DMS79 (cell line): ENCODE measurements at places on chromosomes 1 and 21.

- no peak for DNase-seq
Measured at GRCh38 chr1:238281418-238281817, 390.7 kb upstream of the ZP4 start.

DNA sequence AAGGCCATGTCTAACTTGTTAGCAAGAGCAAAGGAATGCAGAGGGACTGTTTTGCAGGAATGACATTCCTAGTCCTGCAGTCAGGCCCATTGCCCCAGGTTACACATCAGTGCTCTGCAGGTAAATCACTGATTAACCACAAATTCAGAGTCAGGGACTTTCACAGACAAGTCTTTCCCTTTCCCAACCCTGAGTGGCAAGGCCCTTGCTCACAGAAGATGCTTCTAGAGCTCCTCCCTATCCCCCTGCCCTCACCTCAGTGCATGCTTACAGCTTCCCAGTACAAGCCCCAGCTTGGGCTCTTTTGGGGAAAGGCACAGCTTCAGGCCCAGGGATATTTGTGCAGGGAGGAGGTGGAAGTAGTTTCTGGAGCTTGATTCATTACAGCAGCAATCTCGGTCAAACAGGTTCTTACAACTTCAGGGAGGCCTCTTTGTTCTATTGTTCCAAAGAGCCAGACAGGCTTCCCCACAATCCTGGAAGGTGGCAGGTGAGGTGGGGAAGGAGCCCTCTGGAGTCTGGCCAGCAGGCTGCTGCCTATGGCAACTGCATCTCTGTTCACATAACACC is 53.9 kb downstream of the CASQ2 start:
- peak; percentile 86 for DNase-seq

DNA sequence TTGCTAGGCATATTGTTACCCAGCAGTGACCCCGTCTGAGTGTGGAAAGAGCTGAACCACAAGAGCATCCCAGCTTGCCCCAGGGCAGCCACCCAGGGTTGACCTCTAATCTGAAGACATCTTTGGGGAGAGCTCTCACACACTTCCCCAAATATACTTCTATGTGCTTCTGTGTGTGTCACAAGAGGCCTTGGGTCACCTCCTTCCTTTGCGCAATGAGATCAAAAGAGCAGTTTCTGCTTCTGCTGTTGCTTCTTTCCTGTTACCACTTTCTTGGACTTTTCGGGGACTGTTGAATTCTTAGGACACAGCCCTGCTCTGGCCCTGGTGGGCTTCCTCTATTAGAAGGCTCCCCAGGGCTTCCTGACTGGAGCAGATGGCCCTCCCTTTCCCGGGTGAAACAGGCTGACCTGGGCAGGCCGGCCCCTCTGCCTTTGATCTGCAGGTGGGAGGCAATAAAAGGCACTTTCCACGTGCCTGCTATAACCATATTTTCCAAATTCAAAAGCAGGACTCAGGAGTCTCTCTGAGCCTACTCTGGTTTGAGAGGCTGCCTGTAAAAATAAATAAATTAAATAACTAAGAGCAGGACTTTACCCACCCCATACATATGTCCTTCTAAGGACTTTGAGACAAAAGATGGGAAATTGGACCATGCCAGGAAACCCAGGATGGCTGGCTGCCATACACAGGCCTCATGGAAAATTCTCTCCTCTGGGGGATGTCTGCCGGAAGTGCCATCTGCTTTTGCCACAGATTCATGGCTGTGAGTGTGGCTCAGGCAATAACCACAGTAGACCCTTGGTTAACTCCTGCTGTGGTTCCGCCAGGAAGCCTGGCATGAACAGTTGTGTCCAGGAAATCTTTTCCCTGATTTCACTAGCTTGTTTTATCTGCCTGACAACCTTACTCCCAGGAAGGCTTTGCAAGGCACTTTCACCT is 28.3 kb upstream of the RCSD1 start:
- DNase-seq = no peak

DNA sequence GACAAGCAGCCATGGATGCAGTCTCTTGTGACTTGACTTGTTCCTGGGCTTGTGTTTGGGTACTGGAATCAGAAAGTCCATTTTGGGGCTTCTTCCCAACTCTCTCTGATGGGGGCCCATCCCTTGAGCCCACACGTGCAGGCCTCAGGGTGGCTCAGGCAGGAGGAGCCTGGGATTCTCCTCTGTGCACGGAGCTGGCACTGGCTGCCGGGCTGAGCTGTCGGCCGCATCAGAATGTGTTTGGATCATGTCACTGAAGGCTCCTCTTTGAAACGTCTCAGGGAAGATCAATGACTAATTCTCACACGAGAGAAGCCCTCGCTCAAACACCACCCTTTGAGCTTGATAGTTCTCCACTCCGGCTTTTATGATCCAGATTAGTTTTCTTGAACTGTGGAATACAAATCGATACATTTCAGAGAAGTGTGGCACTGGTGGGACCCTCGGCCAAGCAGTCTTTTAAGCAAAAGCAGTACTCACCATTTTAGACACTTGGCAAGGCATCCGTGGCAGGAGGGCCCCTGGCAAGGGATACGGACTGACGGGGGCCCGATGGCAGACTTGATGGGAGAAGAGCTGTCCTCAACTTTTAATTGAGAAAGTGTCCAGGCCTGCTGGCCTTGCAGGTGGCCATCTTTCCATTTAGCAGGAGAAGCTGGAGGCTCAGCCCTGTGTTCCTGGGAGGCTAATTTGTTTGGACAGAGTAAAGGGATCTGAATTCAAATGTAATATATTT is 220.7 kb upstream of the C1orf174 start:
- no peak for DNase-seq

GRCh38 chr1:208759255-208759654 is 515.1 kb upstream of the PLXNA2 start:
- DNase-seq = no peak

GRCh38 chr1:201463071-201463552 is 5.9 kb downstream of the PHLDA3 start:
- DNase-seq = no peak

DNA sequence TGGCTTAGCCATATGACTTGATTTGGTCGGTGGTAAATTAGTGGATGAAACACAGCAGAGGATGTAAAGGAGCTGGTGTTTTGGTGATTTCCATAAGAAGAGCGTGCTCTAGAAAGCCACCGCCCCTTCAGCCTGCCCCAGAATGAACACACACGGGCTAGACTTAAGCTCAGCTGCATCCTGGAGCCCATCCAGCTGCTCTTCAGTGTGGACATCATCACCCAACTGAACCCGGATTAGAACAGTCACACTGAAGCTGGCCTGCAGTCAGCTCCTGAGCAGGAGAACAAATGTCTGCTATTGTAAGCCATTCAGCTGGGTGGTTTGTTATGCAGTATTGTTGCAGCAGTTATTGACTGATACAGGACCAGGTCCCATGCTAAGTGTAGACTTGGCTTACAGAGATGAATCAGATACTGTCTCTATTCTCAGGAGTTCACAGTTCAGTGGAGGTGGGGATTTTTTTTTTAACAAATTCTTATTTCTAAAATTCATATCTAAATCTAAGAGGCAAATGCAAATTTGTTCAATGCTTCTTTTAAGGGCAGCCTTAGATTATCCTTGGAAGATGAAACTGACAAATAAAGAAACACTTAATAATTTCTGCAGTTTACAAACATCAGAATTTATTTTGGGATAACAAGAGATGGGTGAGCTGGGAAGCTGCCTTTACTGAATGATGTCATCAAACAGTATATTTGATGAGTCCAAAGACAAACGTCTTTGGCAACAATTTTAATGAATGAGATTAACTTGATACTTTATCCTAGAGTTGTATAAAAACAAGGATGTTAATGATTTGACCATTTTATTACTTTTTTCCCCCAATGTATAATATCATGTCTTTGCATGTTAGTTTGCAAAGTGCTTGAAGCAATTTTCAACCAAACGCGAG is 251.2 kb downstream of the TRABD2B start:
- DNase-seq = no peak

- DNase-seq = no peak
Measured at GRCh38 chr1:24986372-24986965, 56.4 kb upstream of the RUNX3 start.

DNA sequence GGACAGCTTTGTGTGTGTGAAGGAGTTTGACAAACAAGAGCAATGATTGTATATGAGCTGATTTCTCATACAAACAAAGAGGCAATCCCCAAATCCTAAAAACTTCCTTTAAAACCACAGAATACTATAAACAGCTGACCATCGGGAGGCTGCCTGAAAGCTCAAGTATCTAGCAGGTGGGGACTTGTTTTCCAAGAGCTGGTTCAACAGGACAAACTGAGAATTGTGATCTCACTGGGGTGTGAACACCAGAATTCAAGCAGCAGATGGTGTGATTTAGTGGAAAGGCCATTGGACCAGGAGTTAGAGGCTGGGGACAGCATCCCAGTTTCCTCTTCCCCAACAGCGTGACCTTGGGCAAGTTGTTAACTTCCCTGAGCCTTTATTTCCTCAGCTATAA is 13.9 kb downstream of the LMX1A start:
- peak; percentile 44 for DNase-seq

GRCh38 chr1:79295967-79296366 is 289.4 kb upstream of the ADGRL4 start:
- no peak for DNase-seq

- DNase-seq = peak; percentile 64
Measured at GRCh38 chr21:40615505-40616376, 231.2 kb downstream of the DSCAM start.

- no peak for DNase-seq
Measured at GRCh38 chr1:12553963-12554362, 64.0 kb downstream of the DHRS3 start.

GRCh38 chr1:203028784-203029553 is 2.7 kb downstream of the PPFIA4 start:
- DNase-seq = no peak

GRCh38 chr1:223641523-223642039 is 23.9 kb downstream of the CAPN8 start:
- peak; percentile 65 for DNase-seq
